ENCODE measurements at places on chromosomes 2 and 18. TPM values are rescaled to one million over a fixed set of nuclear protein-coding genes. Genes with fewer than 3 reads are reported as not detected.

DNA sequence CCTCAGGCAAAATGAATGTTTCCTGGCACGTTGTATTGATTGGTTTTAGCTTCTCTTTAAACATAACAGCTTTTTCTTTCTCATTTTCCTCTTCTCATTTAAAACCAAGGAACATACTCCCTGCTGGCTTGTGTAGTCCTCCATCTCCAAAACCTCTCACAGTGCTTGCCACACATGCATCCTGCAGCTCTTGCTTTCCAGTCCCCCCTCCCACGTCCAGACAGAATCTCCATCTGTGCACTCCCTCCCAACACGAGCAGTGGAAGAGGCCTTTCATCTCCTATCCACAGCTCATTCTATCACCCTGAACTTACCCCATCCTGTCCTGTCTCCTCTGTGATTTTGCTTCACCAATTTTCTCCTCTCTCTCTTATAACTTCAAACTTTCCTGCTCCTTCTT lies 99.6 kb upstream of the THSD7B start:
- no peak for DNase-seq

DNA sequence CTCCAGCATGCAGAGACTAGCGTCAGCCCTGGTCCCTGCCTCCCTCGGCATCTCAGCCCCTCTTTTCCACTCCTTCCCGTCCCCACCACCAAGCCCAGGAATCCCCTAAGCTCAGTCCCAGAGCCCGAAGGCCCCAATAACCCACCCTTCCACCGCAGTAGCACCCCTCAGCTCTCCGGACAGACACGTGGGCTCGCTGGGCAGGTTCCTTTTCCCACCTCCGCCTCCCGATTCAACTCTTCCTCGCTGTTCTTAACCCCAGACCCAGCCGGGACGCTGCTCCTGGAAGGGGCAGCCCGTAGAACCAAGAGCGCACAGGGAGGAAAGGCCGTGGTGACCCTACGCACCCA lies 1.4 kb downstream of the IHH start:
- no peak for DNase-seq

- DNase-seq: no peak
Measured at GRCh38 chr18:60469387-60470100, 97.0 kb upstream of the MC4R start.

CABYR gene
- total RNA-seq: 1.2 TPM

- no peak for DNase-seq
Measured at GRCh38 chr2:44839771-44840502, 101.6 kb upstream of the SIX3 start.

DNA sequence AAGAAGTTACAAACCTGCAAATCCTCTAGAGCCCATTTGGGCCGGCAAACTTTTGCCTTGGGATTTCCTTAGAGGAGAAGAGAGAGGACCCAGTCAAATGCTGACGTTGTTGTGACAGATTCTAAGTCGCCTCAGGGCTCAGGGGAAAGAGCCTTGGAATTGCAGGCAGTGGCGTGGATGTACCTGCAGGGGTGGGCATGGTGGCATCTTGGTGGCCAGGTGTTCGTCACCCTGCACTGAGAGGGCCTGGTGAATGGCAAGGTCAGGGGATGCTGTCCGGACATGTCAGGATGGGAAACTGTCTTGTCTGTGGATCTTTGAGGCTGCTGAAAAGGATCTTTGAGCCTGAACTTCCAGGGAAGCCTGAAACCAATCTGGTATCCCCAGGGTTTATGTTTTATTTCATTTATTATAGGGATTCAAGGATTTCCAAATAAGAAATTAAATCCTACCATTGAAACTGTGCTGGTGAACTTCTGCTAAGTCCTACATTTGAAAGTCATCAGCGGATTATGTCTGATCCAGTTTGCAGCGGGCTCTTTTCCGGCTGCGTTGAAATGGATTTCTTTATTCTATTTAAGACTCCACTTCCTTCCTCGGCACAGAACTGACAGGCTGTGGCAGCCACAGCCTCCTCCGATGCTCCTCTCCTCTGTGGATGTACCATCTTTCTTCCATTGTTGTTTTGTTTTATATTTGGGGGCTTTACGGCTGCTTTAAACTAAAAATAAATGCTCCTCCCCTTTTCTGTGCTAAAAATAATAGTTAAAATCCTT lies 207.6 kb downstream of the AGAP1 start:
- no peak for DNase-seq

DNA sequence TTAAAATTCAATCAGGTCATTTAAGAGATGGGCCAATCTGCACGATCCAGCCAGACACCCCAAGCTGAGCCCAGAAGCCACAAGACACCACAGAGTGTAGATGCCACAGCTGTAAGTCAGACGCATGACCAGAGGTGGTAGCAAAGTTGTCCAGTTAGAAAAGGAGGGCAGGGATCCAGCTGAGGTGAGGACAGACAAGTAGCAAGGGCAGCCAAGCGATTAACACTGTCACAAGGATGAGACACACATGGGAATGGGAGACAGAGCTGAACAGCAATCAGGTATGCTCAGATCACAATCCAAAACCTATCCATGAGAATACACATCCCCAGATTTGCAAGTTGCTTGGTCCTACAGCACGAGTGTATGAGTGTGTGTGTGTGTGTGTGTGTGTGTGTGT lies 143.4 kb upstream of the STK17B start:
- no peak for DNase-seq

- no peak for DNase-seq
Measured at GRCh38 chr2:181252262-181253148, 204.7 kb upstream of the ITGA4 start.

DNA sequence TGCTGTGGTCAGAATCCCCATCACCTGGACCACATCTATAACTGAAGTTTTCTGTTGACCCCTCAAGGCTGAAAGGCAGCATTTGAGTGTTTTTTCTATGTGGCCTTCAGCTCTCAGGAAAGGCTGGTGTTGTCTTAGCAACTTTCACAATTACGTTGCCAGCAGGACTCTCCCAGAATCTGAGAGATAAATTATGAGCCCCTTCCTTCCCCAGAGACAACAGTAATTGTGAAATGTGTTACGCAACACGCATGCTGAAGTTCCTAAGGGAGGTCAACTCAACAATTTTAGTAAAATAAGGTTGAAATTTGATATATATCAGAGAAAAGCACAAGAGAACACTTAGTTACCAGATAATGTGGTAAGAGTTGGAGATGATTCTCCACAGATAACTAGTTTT lies 216.5 kb upstream of the SLC8A1 start:
- no peak for DNase-seq

- DNase-seq: peak; percentile 57
Measured at GRCh38 chr2:36770542-36771287, 74.2 kb downstream of the VIT start.

- no peak for DNase-seq
Measured at GRCh38 chr18:24234330-24234729, 95.5 kb downstream of the CABYR start.

DNA sequence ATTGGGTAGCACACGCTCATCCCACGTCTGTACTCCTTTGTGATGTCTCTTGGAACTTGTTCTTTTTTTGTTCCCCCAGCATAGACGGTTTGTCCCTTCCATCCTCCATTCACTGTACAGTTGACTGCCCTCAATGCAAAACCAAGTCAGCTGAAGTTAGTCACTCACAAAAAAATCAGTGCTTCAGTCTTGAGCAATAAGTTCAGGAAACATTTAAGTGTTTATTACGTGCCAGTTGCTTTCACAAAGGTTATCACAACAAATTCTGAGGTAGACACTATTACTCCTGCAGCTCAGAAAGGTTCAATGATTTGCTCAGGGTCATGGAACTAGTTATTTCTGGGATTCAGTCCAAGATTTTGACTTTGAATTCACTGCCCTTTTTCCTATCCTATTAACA lies 102.2 kb downstream of the PDE1A start:
- DNase-seq: no peak

KCNE4 gene
- 1.2 TPM for total RNA-seq

- DNase-seq: no peak
Measured at GRCh38 chr18:2910751-2911425, 64.1 kb downstream of the EMILIN2 start.

- peak; percentile 45 for DNase-seq
Measured at GRCh38 chr2:226795281-226796011, 4.2 kb downstream of the IRS1 start.

GPBAR1 gene
- total RNA-seq: 4.6 TPM

DNA sequence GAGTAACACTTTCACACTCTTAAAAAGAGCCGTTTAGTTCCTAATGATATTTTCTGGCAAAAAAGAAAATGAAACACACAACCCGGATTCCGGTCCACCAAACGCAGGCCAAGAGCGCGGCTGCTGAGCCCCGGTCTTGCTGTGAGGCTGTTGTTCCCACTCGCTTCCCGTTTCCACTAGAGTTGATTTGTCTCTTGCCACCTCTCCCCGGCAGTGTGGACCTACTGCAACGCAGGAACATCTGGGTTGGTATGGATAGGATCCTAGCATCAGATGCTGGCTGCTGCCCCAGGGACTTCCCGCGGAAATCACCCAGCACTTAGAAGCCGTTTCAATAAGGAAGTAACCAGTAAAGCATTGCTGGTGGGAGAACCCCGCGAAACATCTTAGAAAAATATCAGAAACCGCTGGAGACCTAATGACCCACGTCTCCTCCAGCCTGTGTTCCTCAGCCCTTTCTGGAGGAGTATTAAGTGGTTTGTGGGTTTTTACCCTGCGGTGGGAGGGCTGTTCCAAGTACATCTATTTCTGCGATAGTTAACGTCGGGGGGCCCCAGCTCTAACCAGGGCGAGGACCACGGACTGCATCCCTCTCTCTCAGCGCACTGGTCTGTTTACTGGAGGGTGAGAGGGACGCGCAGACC lies 939 bp downstream of the DOCK10 start:
- DNase-seq: peak; percentile 57

UGGT1 gene
- total RNA-seq: 49.6 TPM

LYG1 gene
- total RNA-seq: 1.0 TPM

- DNase-seq: no peak
Measured at GRCh38 chr18:13500227-13500865, 226.0 kb downstream of the FAM210A start.

GRCh38 chr2:61763605-61764034 lies 90.2 kb downstream of the FAM161A start:
- DNase-seq: peak; percentile 84

DNA sequence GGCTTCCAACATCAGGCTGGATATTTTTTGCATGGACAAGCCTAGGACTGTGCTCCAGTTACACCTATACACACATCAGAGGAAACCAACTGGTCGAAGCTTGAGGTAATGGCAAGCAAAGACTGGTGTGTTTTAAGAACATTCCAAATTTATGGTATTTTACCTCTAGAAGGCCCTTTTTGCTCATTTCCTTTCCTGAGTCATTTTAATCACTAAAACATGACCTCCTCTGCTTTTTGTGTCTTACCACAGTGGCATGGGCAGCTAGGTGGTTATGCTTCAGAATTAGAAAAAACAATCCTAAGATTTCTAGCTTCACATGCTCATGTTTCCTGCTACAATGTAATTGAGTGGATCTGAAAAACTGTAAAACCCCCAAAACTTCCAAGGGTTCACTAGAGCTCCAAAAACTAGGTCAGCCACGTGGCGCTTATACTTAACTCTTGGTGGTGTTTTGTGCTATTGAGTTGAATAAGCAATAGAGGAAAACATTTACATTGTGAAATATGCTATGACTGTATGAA lies 30.6 kb upstream of the CHRNA1 start:
- DNase-seq: no peak

DNA sequence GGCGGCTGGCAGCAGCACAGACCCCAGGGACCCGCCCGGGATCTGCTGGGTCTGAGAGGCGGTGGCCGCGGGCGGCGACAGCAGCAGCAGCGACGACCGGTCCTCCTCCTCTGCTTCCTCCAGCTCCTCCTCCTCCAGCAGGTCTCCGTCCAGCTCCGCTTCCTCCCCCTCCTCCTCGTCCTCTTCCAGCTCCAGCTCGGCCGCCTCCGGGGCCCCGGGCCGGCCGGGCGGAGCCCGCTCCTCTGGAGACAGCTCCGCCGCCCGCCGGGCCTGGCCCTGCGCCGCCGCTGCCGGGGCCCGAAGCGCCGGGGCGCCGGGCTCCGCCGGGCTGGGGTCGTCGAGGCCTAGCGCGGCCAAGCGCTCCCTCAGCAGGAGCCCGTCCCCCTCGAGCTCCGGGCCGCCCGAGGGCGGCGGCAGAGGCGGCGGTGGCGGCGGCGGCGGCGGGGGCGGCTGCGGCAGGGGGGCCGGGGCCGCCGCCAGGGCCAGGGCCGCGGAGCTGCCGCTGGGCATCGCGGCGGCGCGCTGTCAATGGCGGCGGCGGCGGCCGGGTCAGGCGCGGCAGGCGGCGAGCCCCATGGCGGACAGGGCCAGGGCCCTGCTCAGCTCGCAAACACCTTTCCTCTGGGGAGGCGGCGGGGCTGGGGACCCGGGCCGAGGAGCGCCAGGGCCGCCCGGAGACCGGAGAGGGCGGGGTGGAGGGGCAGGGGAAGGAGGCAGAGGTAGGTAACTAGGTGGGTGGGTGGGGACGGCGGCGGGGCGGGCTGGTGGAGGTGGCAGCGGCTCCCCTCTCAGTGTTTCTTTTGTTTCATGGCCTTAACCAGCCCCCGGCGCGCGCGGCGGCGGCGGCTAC lies 445 bp downstream of the MEX3C start:
- DNase-seq: no peak

PCARE gene
- total RNA-seq: 0.95 TPM

CRYGD gene
- not detected for total RNA-seq

DNA sequence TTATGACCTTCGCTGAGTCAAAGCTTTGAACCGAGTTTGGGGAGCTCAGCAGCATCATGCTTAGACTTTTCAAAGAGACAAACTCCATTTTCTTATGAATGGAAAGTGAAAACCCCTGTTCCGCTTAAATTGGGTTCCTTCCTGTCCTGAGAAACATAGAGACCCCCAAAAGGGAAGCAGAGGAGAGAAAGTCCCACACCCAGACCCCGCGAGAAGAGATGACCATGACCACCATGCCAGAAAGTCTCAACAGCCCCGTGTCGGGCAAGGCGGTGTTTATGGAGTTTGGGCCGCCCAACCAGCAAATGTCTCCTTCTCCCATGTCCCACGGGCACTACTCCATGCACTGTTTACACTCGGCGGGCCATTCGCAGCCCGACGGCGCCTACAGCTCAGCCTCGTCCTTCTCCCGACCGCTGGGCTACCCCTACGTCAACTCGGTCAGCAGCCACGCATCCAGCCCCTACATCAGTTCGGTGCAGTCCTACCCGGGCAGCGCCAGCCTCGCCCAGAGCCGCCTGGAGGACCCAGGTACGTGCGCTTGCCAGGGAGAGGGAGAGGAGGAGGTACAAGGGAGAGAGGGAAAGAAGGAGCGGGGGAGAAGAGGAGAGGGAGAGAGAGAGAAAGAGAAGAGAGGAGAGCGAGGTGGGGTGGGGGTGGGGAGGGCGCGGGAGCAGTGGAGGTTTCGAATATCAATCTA lies at the start of gene DLX1:
Gene DLX1, plus strand, starts transcription at position 48 of the 700 bp plus-strand sequence. Its CDS starts 171 bp downstream, at position 219.
- DNase-seq: no peak

APCDD1 gene
- 33.4 TPM for total RNA-seq

Data from lower lobe of right lung (tissue), 2 donors.